ENCODE measurements at places on chromosomes 12 and 14.

GRCh38 chr14:67734675-67735074 lies 33.0 kb downstream of the RDH12 start:
- no peak for DNase-seq

GRCh38 chr12:131940141-131940547 lies 9.6 kb upstream of the EP400 start:
- no peak for DNase-seq

DNA sequence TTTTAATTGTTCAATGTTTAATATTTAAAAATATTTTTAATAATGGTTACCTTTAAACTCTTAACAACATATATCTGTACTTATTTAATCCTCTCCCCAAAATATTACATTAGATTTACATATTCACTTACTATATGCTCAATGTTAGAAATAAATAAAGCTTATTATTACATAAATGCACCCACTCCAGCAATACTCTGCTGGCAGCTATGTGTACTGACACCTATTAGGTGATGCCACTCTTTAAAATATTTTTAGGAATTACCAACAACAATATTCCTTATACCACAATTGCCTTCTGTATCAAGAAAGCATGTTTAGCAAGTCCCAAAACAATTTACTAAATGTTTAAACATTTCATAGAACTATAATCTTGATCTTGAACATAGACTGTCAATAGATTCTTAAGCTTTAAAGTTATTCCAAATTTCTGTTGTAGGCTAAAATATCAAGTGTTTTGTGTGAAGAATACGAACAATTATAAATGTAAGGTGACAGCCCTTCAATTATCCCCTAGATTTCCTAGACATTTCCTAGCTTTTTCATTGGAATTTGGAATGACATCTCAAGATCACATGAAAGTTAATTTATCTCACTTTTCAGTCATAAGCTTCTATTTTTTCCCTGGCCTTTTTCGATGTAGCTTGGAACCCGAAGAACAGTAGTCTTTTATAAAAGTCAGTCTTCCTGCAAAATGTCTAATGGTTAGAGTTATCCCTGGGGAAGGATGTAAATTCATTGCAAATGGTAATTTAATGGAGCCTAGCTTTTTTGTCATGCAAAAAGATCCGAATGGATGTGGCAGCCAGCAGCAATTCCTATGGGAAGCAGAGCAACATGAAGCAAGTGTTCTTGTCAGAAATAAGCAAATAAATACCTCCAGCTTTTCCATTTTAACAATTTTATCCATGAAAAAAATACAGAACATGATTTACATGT lies 907.5 kb upstream of the ATXN7L3B start:
- DNase-seq: no peak

DNA sequence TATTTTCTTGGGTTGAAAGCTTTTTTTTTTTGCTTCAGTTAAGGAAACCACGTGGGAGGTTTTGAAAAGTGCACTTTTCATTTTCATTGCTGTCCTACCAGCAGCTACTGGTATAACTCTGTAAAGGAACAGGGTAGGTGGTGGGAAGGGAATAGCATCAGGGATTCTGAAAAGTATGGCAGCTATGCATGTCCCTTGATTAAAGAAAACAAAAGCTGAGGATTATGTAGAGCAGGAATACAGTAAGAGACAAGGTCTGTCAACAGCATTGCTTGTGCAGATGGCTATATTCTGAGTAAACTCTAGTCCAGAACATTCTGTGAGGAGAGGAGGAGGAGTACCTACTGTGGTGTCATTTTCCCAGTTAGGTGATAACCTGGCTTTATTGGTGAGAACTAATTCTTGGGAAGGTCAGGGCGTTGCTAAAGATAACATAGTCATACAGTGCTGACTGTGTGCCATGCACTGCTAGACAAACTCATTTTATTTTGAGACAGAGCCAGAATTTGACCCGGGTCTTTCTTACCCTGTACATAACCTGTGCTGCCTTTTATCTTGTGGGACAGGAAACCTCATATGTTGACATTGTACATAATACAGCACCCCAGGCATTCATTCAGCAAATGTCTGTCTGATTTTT lies 80.3 kb upstream of the TRAF3 start:
- no peak for DNase-seq

DNA sequence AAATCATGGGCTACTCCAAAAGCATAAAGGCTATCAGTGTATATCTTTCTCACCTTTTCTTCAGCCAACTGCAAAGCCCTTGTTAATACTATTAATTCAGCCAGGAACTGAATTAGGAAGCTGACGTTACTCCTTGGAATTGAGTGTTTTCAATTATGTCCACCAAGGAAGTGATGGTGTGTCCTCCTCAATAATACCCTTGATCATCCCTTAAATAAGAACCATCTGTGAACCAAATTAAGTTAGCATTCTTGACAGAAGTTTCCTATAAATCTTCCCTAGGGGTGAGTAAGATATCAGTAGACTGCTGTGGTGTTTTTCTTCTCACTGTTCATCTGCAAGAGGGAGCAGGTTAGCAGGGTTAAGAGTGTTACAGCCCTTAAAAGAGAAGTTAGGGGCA lies 252.3 kb upstream of the AVPR1A start:
- DNase-seq: no peak

DNA sequence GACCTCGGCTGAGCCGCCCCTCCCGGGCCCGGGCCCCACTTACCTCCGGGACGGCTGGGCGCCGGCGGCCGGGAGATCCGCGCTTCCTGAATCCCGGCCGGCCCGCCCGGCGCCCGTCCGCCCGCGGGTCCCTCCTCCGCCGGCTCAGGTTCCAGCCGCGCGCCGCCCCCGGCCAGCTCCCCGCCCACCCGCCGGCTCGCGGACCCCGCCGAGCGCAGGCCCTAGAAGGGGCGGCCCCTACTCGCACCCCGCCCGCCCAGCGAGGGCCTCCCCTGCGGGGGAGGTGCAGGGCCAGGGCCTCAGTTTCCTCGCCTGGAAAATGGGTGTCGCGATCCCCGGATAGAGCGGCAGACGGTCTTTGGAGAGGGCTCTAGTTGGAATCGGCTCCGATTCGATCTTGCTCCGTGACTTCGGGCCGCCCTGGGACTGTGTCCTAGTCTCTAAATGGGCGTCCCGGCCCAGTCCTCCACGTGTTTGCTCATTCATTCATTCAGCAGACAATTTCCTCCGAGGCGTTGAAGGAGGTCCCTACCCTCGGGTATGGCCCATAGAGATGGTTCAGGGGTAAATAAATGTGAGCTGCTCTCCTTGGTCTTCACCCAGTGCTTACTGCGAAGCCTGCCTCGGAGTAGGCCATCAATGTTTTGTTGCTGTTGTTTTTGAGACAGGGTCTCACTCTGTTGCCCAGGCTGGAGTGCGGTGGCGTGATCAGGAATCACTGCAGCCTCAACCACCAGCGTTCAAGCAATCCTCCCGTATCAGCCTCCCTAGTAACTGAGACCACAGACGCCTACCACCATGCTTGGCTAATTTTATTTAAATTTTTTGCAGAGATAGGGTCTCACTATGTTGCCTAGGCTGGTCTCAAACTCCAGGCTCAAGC lies at the start of gene TRPV4:
TRPV4 (minus strand) TSS at position 92 of the 883 bp plus-strand sequence. CDS start 18,602 bp downstream, outside the sequence.
- no peak for DNase-seq

DNA sequence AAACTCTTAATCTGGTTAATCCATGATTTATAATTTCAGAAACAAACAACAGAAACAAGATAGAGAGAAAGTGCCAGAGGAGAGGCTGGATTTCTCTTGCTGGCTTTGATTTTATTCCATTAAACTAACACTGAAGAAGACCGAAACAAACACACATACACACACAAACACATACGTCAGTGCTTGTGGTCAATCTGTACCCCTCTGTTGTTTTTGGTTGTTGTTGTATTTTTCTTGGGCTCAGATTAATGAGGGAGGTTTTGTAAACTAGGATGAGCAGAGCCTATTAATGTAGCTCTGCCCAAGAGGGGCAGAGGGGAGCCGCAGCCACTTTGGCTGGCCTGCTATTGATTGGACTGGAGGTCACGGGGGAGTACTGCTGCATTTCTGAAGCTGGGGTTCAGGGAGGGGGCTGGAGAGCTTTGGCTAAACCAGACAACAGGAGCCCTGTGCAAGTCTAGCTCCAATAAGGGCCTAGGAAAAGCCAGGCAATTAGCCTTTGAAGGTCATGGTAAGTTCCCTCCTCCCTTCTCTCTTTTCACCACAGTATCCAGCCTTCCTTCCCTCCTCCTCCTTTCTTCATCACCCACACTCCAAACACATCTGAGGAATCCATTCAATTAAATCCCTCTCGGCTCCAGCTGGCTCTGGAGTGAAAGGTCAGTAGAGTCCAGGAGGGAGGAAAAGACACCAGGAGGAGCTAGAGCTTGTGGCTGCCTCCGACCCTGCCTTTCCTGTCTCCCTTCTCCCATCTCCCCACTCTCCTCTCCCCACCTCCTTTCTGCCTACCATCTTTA lies 344.1 kb upstream of the LMO3 start:
- DNase-seq: no peak

Data from NCI-H446 (cell line).